ENCODE measurements at places on chromosomes 3 and 15.

- DNase-seq = no peak
Observed at GRCh38 chr15:26073430-26074333, 210.6 kb upstream of the ATP10A start.

GRCh38 chr3:51712963-51713362 is 6.1 kb downstream of the GRM2 start:
- no peak for DNase-seq

DNA sequence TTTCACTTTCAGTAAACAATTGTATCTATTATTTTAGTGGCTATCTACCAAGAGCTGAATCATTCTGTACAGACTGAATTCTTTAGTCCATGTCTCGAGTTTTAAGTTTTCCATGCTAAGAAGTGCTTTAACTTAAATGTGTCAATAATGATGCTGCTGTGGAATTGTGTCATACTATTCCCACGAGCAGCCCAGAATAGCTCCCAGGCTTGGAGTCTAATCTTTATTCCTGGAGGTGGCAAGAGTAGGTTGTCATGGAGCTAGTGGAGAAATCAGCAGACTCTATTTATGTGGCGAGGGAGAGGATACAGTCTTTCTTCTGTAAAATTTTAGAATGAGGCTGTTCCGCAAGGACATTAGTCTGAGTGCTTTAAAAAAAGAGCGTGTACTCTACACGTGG is 207.2 kb downstream of the ROBO2 start:
- no peak for DNase-seq

- no peak for DNase-seq
Observed at GRCh38 chr3:148457886-148458285, 239.8 kb upstream of the AGTR1 start.

- DNase-seq = no peak
Observed at GRCh38 chr15:31934821-31935220, 95.5 kb upstream of the CHRNA7 start.

DNA sequence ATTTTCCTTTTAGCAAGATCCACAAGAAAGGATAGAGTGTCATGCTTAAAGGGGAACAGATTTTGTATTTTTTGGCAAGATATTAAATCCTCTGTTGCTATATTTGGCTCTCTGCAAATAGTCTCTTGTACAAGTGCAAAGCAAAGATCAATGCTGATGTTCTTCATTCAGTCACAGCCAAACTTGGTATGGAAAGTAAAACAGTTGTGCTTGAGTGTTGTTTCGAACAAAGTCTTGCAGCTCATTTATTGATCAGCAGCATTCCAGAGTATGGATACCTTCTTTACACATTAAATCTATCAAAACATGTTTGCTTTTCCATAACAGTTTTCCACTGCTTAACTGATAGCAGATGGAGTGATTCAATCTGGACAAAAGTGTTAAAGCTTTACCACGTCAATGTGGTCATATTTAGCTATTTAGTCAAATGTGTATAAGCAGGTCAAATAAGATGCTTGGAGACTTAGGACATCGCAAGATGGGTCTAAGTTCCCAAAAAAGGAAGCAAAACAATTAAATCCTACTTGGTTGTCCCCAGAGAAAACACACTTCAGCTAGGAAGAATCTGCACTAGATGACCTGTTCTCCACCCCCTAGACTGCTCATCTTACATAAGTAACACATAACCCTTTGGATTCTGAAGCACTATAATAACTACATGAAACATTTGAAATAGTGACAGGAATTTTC is 52.4 kb downstream of the VGLL3 start:
- DNase-seq = no peak

- peak; percentile 84 for DNase-seq
Observed at GRCh38 chr3:10594915-10595314, 89.5 kb upstream of the ATP2B2 start.

GRCh38 chr3:58398669-58399333 is 34.8 kb downstream of the PDHB start:
- DNase-seq = no peak

GRCh38 chr3:170523248-170523647 is 62.6 kb downstream of the SLC7A14 start:
- DNase-seq = no peak

DNA sequence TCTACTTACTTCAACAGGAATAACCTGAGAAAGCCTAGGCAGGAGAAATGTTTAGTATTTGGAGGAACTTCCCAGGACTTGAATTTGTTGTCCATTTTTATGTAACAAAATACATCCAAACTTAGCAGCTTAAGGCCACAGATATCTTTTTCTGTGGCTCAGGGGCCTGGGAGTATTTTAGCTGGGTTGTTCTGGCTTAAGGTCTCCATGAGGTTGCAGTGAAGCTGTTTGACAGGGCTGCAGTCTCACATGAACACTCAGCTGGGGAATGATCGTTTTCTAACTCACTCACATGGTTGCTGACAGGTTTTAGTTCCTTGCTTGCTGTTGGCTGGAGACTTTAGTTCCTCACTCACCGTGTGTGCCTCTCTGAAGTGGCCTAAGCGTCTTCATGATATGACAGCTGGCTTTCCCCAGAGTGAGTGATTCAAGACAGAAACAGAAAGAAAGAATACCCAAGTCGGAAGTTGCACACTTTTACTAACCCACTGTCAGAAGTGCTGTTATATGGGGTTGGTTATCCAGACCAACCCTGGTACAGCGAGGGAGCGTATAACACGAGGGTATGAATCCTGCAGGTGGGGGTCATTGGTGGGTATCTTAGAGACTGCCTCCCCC is 229.7 kb upstream of the TBL1XR1 start:
- no peak for DNase-seq

DNA sequence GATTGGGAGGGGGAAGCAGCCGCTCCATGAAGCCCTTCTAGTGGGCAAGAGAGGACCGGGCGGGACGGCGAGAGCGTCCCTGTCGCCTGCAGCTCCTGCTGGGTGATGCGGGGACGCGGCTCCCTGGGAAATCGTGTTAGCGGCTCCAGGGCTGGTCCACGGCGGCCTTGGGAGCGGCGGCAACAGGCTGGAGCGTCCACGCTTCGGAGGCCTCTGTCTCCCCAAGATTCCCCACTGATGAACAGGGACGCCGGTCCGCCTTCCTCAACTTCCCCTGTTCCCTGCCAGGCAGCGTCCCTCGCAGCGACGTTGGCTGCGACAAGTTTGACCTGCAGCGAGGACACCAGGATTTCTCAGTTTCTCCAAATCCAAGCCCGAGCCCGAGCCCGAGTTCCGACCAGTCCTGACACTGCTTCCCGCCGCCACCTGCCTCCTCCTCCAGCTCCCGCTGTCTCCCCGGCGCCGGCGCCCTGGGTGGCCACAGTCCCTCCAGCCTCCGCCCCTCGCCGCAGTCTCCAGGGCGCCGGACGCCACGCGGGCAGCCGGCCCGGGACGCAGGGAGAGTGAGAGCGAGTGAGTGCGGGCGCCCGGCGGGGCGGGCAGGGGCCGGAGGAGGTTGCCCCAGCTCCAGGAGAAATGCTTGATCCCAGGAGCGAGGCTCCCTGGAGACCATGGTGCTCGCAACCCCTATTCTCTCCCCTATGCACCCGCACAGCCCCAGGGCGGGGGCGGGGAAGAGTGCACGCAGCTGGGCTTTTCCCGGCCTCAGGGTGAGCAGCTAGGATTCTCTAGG is 78.1 kb upstream of the RNF7 start:
- DNase-seq = no peak

DNA sequence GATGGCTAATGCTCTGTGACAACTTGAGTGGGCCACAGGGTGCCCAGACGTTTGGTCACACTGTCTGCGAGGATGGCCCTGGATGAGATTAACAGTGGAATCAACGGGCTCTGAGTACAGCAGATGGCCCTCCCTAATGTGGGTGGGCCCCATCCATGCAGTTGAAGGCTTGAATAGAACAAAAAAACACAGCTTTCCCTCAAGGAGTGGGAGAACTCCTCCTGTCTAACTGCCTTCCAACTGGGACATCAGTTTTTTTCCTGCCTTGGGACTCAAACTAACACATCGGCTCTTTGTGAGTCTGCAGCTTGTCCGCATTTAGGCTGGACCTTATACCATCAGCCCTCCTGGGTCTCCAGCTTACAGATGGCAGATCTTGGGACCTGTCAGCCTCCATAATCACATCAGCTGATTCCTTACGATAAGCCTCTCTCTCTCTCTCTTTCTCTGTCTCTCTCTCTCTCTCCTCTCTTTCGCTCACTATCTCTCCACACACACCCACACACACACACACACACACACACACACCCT is 20.8 kb downstream of the FAM174B start:
- no peak for DNase-seq

DNA sequence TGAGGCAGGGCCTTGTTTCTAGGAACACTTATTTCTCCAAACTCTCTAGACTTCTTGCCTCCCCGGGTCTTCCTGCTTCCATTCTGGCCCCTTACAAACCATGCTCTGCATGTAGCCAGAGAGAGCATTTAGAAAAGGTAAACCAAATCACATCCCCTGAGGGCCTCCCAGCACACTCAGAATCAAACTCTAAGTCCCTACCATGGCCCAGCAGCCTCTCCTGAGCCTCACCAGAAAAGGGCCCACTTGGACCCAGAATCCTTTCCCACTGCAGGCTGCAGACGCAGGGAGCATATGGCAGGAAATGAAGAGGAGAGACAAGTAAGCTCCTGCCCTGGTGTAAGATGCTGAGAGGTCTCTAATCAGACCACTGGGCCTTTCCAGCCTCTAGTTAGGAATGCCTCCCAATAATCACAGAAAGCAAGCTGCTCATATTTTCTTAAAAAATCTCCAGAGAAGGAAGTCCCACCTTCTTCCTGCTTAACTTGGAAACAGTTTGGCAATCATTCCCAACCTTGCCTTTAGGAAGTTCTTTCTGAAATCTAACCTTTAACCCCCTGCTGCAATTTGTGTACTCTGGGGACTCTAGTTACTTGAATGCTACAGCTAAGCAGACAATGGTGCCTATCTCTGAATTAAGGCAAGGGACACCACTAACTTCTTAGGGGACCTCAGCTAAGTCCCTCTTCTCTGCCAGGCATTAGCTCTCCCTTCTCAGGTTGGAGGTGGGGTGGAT is 4.2 kb downstream of the AMOTL2 start:
- DNase-seq = no peak

DNA sequence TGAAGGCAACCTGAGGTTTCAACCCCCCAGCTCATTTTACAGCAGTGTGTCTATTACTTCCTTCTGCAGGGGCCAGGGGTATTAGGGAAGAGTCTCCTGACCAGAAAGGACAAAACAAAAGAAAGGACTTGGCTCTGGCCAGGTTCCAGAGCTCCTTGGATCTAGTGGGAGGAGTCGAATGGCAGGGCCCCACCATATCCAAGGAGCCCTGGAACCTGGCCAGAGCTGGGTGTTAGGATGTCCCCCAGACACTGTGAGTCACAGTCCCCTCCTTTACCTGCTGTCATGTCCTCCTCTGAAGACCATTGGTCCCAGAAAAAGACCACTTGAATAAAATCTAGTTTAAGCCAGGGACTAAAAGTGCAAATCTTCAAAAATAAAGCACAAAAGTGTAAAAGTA is 113.2 kb downstream of the EEFSEC start:
- DNase-seq = no peak

DNA sequence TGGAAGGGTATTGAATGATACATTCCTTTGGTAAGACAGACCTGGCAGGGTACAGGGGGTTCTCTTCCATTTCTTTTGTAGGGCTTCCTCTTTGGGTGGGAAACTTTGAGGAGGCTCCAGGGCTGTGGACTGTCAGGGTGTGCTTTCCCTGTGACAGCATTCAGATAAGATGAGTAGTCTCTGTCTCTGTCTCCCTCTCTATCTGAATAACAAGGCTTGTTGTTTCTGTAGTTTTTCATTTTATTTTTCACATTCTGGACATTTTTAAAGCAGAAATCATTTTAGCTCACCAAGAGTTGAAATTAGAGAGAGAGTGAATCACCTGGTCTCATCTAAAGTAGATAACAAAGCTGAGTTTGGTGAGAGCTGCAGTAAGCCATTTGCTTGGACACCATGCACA is 100.8 kb upstream of the TPM1 start:
- no peak for DNase-seq

- no peak for DNase-seq
Observed at GRCh38 chr3:49602877-49603411, 48.7 kb downstream of the BSN start.

- no peak for DNase-seq
Observed at GRCh38 chr15:61084472-61084871, 144.6 kb downstream of the RORA start.

- DNase-seq = peak; percentile 38
Observed at GRCh38 chr3:129560911-129561594, 18.1 kb downstream of the H1-8 start.

GRCh38 chr3:76293856-76294255 is 508.5 kb upstream of the ZNF717 start:
- no peak for DNase-seq

DNA sequence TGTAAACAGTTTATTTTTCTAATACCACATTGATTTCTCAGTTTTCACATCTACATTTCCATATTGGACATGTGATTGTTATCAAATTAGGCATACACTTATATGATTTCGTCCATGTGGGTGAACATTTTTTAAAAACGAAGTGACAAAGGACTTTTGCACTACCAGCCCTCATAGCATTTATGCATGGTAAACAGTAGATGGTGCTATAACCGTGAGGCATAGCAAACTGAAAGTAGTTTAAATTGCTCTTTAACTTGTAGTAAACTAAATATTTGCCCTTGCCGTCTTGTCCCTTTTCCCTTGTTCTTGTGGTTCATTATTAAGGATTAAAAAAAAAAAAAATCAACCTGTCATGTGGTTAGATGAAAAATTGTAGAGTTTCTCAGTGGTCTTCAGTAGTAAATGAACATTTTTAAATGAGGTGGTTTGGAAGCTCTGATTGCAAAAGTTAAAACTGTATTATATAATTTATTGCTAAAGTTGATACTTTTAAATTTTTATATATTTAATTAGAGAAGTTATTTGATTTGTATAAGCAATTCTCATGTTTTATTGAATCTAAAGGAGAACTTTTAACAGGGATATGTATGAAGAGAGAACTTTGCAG is 24.0 kb downstream of the STX19 start:
- no peak for DNase-seq

- no peak for DNase-seq
Observed at GRCh38 chr3:196054661-196055060, 27.2 kb downstream of the TFRC start.

DNA sequence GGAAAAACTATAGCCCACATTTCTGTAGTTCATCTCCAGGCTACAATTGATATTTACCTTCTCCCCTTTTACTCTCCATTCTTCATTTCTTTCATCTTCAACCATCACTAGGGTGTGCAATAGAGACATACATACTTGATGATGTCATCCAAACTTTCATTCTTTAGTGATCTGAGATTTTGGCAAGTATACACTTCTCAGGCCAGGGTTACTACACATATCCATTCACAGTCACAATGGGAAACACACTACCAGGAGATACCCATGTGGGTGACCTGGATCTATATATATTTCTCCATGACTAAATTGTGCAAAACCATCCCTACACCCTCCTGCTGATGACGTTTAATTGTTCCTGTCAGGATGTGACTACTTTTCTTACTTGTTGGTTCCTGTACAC is 769.5 kb upstream of the DPPA4 start:
- DNase-seq = no peak

DNA sequence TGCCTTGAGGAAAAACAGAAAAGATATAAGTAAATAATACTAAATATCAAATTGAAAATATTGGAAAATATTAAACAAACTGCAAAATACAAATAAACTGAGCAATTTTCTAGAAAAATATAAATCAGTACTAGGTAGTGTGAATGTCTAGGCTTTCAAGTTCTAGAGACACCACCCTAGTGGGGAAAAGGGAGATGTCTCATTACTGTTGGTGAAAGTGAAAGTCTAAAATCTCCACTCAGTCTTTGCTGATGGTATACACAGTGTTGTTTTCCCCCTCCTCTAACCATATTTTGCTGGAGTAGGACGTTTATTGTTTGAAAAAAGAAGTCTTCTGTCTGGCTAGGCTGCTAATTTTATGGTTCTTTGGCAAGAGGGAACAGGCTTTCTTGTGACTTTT is 1368.9 kb downstream of the OTOL1 start:
- no peak for DNase-seq

GRCh38 chr3:79361748-79362378 is 405.9 kb downstream of the ROBO1 start:
- DNase-seq = peak; percentile 20

Measured in left renal pelvis (tissue), 4 donors.